ENCODE measurements at places on chromosomes 2 and 18. TPM values are rescaled to one million over a fixed set of nuclear protein-coding genes. Genes with fewer than 3 reads are reported as not detected.

Gene ANKMY1
- 13.3 TPM for total RNA-seq

DNA sequence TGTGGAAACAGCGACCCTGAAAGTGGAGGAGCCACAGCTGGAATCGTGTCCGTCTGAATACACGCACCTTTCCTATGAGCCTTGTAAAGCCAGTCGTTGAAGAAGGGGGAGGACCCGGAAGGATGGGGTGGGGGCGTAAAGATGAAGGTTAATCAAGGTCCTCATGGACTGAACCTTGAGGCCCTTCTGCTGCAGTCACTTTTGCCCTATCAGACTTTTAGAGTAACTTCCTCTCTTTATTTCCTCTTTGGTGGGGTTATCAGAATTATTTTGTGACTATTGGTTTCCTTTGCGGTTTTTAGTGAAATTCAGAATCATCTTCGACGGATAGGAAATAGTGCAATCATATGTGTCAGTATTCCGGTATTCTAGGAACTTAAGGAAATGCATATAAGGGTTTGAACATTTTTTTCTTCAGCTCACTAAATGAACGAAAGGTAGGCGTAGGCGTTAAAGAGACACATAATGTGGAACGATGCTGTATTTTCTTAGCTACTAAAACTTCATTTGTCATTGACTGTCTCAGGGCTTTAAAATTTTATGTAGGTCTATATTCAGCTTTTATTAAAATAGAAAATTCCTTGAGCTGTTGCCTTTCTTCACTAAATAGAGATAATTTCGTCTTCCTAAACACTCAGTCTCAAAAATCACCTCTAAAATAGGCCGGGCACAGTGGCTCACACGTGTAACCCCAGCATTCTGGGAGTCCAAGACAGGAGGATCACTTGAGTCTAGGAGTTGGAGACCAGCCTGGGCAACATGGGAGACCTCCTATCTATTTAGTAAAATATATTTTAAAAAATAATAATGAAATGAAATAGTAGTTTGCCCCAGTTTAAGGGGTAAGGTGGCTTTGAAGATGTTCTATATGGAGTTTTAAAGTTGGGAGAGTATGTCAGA, 1.4 kb upstream of the YES1 start:
- no peaks in the 10 kb centered on the region for H3K27me3 ChIP-seq
- peak overlapping the region; percentile 80 for H3K4me3 ChIP-seq
- H3K27ac ChIP-seq: peak overlapping the region; percentile 94

DNA sequence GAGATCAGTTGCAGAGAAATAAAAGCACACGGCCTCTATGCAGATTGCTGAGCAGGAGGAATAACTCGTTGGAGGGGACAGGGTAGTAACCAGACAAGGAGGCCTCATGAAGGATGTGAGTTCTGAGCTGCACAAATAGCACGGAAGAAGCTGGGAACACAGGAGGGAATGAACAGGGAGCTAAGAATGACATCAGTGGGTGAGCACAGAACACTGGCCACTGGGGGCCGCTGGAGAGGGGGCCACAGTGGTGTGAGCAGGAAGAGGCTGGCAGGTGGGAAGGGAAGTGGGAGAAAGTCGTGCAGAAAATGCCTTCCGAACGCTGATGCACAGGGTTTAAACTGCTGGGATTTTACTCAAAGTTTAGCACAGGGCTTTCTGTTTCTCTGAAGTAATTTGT, 61.0 kb downstream of the ZAP70 start:
- no peaks in the 10 kb centered on the region for H3K36me3 ChIP-seq
- H3K4me3 ChIP-seq: no peak overlapping the region
- DNase-seq: no peak
- H3K27ac ChIP-seq: no peak overlapping the region
- H3K4me1 ChIP-seq: no peaks in the 10 kb centered on the region

Gene RAB12
- 60.9 TPM for total RNA-seq

- no peaks in the 10 kb centered on the region for H3K4me1 ChIP-seq
- peaks cover under 1% of the 10 kb centered on the region for H3K27me3 ChIP-seq
- no peak for DNase-seq
- H3K27ac ChIP-seq: peak overlapping the region; percentile 31
- H3K4me3 ChIP-seq: peak overlapping the region; percentile 44
- no peaks in the 10 kb centered on the region for H3K36me3 ChIP-seq
Measured at GRCh38 chr2:96320728-96321622, 4.1 kb upstream of the ITPRIPL1 start.

Gene DES
- 3,551 TPM for total RNA-seq

Gene NOTO
- total RNA-seq: not detected

Gene DAPL1
- total RNA-seq: not detected

Gene VWA3B
- not detected for total RNA-seq

DNA sequence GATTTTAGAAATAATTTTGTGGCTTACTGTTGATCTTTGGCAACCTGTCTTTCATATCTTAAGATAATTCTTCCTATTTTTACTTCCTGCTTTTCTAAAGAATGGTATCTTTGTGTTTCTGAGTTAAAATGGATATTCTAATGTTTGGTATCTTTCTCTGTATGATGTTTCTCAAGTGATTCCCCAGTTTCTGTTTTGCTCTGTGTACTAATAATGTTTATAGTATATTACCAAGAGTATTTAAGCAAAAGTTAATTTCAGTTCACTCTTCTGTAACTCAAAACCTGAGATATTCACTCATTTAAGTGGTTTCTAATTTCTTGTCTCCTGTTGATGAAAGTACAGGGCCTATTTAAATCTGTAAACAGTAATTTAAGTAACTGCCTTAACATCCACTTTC, 58.3 kb downstream of the CCDC150 start:
- no peaks in the 10 kb centered on the region for H3K4me1 ChIP-seq
- H3K36me3 ChIP-seq: no peaks in the 10 kb centered on the region
- no peaks in the 10 kb centered on the region for H3K27me3 ChIP-seq
- no peak overlapping the region for H3K27ac ChIP-seq
- DNase-seq: no peak

DNA sequence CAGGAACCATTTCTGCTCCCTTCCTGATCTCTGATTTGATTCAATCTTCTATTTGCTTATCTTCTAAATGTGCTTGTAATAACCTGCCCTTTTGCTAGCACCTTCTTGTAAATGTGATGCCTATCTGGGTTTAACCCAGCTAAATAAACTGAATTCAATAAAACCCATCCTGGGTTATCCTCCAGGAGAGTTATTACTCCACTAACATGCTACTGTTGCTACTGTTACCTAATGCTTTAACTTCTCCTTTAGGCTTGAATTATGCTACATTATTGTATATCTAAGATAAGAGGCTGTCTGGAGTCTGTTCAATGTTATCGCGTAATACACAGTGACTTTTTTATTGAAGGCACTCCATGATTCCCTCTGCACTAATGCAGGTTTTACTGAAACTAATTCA, 206.5 kb upstream of the CTAGE1 start:
- H3K36me3 ChIP-seq: no peaks in the 10 kb centered on the region
- H3K4me1 ChIP-seq: no peaks in the 10 kb centered on the region
- no peak overlapping the region for H3K27ac ChIP-seq
- no peaks in the 10 kb centered on the region for H3K27me3 ChIP-seq

DNA sequence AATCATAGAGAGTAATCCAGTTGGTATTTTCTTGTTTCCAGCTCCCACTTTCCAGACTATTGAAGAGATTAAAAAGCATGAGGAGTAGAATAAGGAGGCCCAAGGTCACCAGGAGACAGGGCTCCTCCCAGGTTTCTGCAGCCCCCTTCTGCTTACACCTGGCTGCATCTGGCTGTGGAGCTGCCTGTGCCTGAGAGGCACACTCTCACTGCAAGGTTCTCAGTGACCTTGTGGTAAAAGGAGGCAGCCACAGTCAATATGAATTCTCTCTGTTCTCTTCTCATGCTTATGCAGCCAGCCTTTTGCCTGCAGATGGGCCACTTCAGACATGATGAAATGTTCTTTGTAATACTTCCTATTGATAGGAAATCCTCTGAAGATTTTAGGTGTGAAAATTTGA, 233.7 kb downstream of the MYO3B start:
- H3K36me3 ChIP-seq: no peaks in the 10 kb centered on the region
- no peaks in the 10 kb centered on the region for H3K27me3 ChIP-seq
- H3K27ac ChIP-seq: no peak overlapping the region
- no peaks in the 10 kb centered on the region for H3K4me1 ChIP-seq

Gene DNAJC5G
- 3.9 TPM for total RNA-seq

- no peaks in the 10 kb centered on the region for H3K27me3 ChIP-seq
- no peak overlapping the region for H3K27ac ChIP-seq
- H3K4me1 ChIP-seq: no peaks in the 10 kb centered on the region
- no peak for DNase-seq
- H3K4me3 ChIP-seq: no peak overlapping the region
- H3K36me3 ChIP-seq: no peaks in the 10 kb centered on the region
Measured at GRCh38 chr2:19847486-19847885, 54.3 kb downstream of the TTC32 start.

- no peaks in the 10 kb centered on the region for H3K36me3 ChIP-seq
- no peak overlapping the region for H3K4me3 ChIP-seq
- H3K27ac ChIP-seq: peak overlapping the region; percentile 87
- no peak for DNase-seq
Measured at GRCh38 chr2:38202713-38203445, 126.9 kb upstream of the CYP1B1 start.

- no peak overlapping the region for H3K27ac ChIP-seq
- no peaks in the 10 kb centered on the region for H3K27me3 ChIP-seq
- no peaks in the 10 kb centered on the region for H3K4me1 ChIP-seq
- H3K36me3 ChIP-seq: no peaks in the 10 kb centered on the region
Measured at GRCh38 chr2:197647961-197648690, 27.3 kb downstream of the RFTN2 start.

GRCh38 chr18:33611525-33612135, 33.6 kb downstream of the ASXL3 start:
- H3K27ac ChIP-seq: no peak overlapping the region
- no peaks in the 10 kb centered on the region for H3K36me3 ChIP-seq
- DNase-seq: no peak
- H3K4me3 ChIP-seq: no peak overlapping the region
- no peaks in the 10 kb centered on the region for H3K4me1 ChIP-seq

GRCh38 chr2:132542953-132543569, 126.5 kb downstream of the GPR39 start:
- no peak for DNase-seq
- H3K27ac ChIP-seq: no peak overlapping the region
- H3K27me3 ChIP-seq: no peaks in the 10 kb centered on the region
- H3K4me3 ChIP-seq: no peak overlapping the region
- no peaks in the 10 kb centered on the region for H3K36me3 ChIP-seq
- H3K4me1 ChIP-seq: no peaks in the 10 kb centered on the region

DNA sequence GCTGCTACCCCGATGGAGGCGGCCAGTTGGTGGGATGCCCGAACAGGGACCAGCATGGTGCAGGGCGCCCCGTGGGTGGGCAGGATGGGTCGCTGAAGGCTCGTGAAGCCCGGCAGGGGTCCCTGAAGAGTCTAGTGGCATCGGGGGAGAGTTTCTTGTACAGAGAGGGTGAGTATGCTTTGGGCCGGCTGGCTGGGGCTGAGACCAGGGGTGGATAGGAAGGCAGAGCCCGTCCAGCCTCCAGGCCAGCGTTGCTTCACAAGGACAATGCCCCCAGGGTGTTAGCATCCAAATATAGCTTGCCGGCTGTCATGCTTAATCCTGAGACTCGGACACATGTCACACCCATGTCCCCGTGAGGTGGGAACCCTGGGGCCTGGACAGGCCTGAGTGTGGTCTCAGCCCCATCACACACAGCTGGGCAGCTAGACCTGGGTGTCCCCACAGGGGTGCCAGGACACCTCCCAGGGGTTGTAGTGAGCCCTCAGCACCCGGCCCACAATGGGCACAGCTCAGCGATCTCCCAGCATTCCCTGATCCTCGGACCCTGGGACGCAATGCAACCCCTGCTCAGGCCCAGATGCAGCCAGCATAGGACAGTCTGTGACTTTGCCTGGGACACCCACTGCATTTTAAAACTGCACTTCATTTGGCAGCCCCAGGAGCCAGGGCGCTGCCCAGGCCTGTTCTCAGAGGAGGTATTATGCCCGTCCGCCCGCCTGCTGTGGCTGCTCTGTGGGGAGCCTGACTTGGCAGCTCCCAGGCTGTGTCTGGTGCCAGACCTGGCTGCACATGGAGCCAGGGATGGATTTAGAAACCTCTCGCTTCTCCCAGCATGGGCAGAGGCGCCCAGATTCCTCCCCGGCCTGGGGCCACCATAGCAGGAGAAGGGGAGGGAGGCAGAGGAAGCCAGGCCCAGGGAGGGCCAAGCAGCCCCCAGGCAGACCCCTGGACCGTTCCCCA, 36.4 kb downstream of the RAMP1 start:
- H3K27me3 ChIP-seq: no peaks in the 10 kb centered on the region
- no peaks in the 10 kb centered on the region for H3K36me3 ChIP-seq
- H3K4me1 ChIP-seq: peaks cover 15% of the 10 kb centered on the region
- peak overlapping the region; percentile 100 for H3K27ac ChIP-seq
- DNase-seq: no peak

DNA sequence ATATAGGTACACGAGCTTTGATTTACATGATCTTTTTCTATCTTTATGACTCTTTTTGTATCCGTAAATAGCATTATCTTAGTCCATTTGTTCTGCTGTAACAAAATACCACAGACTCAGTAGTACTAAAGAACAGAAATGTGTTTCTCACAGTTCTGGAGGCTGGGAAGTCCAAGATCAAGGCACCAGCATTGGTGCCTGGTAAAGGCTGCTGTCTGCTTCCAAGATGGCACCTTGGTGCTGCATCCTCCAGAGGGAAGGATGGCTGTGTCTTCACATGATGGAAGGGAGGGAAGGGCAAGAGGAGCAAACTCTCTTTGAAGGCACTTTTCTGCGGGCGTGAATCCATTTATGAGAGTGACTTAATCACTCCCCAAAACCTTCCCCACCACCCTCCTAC, 36.0 kb downstream of the EIF5B start:
- H3K27me3 ChIP-seq: no peaks in the 10 kb centered on the region
- no peaks in the 10 kb centered on the region for H3K36me3 ChIP-seq
- no peak overlapping the region for H3K27ac ChIP-seq
- H3K4me3 ChIP-seq: no peak overlapping the region
- no peak for DNase-seq
- no peaks in the 10 kb centered on the region for H3K4me1 ChIP-seq

DNA sequence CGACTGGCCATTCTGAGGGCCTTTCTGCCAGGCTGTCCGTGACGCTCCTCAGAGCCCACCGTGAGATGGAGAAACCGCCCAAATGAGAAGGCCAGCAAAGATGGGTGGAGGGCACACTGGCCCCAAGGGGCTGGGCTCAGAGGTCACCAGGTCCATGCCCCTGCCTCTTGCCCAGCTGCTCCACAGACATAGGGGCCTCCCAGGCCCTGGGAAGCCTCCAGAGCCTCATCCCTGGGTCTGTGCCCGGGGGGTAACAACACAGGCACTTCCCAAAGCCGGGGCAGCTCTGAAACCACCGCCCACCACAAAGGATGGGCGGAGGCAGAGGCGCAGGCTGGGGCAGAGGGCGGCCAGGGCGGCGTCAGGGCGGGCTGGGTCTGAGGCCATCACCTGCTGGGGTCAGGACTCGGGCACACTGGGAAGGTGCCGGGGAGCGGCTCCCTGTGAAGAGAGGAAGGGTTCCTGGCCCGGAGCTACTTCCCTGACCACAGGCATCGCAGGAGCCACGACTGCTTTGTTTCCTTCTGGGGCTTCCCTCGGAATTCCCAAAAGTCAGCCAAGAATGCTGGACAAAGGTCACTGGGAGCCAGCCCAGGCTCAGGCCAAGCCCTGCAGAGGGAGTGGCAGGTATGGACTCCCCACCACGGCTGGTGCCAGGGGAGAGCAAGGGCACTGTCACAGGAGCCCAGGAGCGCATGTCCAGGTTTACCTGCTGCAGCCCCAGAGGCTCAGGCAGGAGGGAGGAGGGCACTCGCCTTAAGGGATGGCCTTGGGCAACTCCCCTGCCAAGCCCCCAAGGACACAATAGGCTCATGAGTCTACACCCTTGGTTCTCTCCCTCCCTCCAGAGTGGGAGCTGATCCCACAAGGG, 9.4 kb downstream of the CYP26B1 start:
- no peak overlapping the region for H3K4me3 ChIP-seq
- no peaks in the 10 kb centered on the region for H3K27me3 ChIP-seq
- no peaks in the 10 kb centered on the region for H3K36me3 ChIP-seq

Data from uterus (tissue), 4 donors.